Stimulated activated CD8-positive, alpha-beta memory T cell treated with anti-CD3 and anti-CD28 coated beads, Interleukin-2, amount 100 ng/mL, for 48 hours (primary cell): ENCODE measurements at places on chromosomes 3 and 15.

GRCh38 chr3:191070201-191070600 lies 128.8 kb upstream of the OSTN start:
- DNase-seq: no peak

GRCh38 chr3:42667523-42668412 lies 14.3 kb downstream of the ZBTB47 start:
- no peak for DNase-seq

DNA sequence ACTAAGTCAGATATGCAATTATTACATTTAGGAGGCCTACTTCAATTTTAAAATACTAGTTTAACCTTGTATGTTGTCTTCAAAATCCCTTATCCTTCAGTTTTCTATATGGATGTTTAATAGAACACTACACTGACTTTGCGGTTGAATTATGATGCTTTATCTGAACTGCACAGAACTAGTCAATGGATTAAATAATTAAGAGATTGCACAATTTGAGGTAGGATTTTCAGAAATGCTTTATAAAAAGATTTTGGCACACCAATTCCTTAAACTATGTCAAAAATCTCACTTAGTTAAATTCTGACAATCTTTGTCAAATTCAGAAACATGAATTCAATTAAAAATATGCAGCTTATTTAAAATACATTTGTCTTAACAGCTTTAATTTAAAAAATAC lies 28.1 kb downstream of the ATOSA start:
- no peak for DNase-seq

- no peak for DNase-seq
Measured at GRCh38 chr3:57331078-57331610, 38.7 kb upstream of the ASB14 start.

DNA sequence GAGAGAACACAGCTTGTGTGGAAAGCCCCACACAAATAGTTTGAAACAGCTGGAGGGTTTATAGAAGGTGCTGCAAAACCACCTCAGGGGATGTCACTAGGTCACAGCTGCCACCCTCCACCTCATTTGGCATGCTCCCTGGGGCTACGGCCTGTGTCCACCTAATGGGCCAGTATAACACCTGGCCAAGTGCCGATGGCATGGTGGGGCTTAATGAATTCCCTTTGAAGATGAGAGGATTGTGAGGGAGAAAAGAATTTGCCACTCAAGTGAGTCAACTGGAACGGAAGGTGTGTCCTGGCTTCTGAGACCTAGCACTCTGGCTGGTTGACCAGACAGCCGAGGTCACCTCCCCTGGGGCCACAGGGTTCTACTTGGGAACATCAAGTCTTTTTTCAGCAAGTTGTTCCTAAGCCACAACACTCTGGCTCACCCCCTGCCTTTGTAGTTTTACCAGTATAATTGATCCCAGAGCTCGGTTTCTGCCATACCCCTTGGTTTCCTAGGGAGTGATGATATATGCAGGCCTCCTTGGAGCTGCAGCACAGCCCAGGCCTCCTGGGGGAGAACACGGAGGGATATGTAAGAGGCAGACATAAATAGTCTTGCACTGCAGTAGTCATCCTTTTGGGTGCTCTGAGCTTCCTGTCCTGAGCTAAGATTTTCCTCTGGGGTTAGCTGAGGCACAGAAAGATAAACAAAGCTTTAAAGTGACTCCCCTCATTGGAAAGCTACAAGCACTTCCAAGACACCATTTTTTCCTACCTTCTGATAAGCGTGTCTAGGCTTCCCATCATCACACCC lies 178.2 kb upstream of the LPP start:
- peak; percentile 8 for DNase-seq
